NCI-H146 (cell line): ENCODE measurements at places on chromosomes 11 and 22.

- DNase-seq, result no peak
Observed at GRCh38 chr11:84812471-84812969, 814.6 kb downstream of the DLG2 start.

- DNase-seq, result no peak
Observed at GRCh38 chr11:71124127-71124526, 128.2 kb downstream of the SHANK2 start.

DNA sequence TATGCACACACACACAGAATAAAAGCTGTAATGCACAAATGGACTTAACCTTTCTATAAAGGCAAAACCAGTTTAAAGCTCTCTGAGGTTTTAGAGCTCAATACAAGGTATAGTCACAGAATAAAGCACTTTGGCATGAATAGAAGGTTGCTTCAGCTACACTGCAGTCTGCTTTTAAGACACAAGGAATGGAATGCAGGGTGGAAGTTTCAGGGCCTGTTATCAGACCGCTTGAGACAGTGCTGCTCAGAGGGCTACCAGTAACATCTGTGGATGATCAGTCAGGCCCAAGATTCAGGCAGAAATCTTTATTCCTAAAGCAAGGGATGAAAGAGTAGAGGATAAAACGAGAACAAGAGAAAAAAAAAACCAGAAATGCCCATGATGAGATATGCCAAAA is 46.7 kb downstream of the CD44 start:
- DNase-seq, result no peak

- DNase-seq, result no peak
Observed at GRCh38 chr11:38582756-38583155, 1984.7 kb upstream of the RAG2 start.

GRCh38 chr11:125768336-125769046 is 10.1 kb downstream of the PATE2 start:
- DNase-seq, result no peak

DNA sequence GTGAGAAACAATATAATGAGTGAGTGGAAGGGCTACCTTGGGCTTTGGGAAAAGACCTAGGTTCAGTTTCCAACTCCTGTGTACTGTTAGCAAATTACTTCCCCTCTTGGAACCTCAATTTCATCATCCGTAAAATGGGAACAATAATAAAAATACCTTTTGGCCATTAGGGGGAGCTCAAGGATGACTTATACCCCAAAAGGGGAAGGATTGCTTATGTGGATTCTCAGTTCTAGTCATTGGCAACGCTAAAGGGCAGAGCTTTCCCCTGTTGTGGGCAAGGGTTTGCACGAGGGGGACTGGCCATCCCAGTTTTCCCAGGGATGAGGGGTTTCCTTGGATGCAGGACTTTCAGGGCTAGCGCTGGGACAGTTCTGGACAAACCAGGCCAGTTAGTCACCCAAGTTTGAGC is 3.1 kb upstream of the COMMD9 start:
- no peak for DNase-seq

DNA sequence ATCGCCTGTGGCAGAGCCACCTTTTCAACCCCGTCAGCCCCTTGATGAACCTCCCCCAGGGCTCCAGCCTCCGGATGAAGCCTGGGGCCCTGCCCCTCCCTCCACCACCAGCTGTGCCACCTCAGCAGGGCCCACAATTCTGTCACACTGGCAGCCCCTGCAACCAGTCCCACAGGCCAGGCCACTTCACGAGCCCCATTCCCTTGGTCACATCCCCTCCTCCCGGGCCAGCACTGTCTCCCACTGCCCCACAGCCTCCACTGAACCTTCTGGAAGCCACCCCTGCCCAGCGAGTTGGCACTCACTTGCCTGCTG is 19.9 kb downstream of the OSBPL5 start:
- no peak for DNase-seq

GRCh38 chr22:24731761-24732160 is 42.8 kb downstream of the PIWIL3 start:
- no peak for DNase-seq

GRCh38 chr11:118111019-118111743 is 24.4 kb upstream of the SMIM35 start:
- no peak for DNase-seq
